ENCODE measurements at places on chromosomes 7 and 10.
A peak's percentile ranks its signal among the peaks of the same experiment; 100 is the strongest.

GRCh38 chr10:122504610-122504950 is 43.2 kb downstream of the HTRA1 start:
- peak; percentile 92 for DNase-seq

- no peak for DNase-seq
These were observed 86.2 kb downstream of the FAM13C start for GRCh38 chr10:59276133-59276532.

DNA sequence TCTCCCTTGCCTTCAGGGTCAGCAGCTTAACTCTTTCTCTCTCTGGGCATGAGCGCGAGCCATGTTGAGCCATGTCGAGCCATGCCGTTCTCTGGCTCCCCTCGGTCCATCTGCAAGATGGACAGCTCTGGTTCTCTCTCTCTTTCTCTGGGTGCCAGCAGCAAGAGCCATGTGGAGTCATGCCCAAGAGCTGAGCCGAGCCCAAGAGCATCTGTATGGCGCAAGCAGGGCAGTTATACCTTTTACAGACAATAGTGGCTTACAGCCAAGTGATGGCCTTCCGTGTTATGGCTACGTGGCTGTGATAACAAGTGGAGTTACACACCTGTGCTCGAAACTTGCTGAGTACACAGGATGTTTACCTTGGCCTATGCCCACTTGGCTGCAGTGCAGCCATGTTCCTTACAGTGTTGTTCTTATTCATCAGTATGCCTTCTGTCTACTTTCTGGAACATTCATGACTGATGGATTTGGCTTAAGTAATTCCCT is 327.7 kb downstream of the GLRX3 start:
- DNase-seq, result no peak

DNA sequence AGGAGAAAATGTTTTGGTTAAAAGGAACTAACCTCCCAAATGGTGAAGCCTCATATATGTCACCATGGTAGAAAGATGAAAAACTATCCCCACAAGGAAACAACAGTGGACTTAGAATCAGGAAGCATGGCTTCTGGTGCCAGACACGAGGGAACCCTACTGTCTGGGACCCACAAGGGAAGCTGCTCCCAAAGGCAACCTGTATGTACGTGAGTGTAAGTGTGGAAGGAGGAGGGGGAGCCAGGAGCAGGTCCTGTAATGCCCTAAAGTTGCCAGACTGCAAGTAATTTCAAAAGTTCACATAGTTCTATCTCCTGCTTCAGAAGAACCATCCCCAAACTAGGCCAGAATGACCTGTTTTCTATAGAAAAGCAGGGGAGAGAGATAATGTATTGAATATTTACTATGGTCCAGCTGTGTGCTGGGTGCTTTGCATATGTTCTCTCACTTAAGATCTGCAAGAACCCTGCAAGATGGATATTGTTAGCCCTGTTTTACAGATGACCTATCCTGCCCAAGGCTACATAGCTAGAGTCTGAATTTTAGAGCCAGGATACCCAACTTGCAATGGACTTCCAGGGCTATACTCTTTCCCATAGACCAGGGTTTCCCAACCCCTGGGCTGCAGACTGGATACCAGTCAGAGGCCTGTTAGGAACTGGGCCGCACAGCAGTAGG is 19.2 kb downstream of the DUSP5 start:
- no peak for DNase-seq

All from cardiac fibroblast (primary cell).